ENCODE measurements at places on chromosomes 1 and 21.

DNA sequence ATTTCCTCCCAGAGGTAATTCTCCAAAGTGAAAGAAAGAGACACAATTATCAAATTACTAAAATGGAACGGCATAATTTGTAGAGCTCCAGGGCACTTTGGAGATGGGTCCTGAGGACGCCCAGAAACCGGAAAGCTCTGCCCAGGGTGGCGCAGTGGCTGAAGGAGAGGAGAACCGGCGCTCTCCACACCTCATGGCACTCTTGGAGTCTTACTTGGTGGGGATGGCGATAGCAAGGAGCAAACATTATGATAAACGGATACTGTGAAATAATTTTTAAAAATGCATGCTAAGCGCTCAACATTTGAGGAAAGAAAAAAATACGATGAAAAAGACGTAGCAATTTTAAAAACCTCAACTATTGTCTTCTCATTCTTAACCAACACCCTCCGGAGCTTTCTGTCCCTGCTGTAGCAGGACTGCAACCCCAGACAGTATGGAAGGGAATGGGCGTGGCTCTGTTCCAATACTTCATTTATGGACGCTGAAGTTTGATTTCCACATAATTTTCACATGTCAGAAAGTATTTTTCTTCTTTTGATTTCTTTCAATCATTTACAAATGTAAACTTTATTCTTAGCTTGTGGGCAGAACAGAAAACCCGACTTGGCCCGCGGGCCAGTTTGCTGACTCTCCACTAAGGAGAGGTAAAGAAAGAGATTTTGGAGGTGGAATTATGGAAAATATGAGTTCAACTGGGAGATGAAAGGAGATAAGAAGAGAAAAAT is 1.1 kb downstream of the S100A11 start:
- no peak for DNase-seq

GRCh38 chr1:203667616-203668015 is 41.0 kb downstream of the ATP2B4 start:
- DNase-seq, result no peak

DNA sequence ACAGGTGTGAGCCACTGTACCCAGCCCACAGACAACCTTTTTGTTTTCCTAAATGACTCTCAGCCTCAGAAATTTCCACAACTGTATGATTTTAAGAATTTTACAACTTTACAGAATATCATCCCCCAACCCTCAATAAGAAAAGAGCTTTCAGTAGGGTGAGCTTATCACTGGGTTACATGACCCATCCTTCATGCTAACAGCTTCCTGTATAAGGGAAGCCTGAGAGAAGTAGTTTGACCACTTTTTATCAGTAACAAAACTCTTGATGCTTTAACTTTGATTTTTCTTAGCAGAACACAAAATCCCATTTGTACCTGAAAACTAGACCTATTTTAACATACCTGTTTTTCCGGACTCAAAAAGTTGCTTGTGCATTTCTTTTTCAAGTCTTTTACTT is 9.7 kb upstream of the MYBPHL start:
- DNase-seq, result no peak

GRCh38 chr1:175635092-175635491 is 108.3 kb downstream of the TNR start:
- DNase-seq, result no peak

- DNase-seq, result no peak
These were observed 17.2 kb upstream of the SPEN start for GRCh38 chr1:15830258-15830657.

DNA sequence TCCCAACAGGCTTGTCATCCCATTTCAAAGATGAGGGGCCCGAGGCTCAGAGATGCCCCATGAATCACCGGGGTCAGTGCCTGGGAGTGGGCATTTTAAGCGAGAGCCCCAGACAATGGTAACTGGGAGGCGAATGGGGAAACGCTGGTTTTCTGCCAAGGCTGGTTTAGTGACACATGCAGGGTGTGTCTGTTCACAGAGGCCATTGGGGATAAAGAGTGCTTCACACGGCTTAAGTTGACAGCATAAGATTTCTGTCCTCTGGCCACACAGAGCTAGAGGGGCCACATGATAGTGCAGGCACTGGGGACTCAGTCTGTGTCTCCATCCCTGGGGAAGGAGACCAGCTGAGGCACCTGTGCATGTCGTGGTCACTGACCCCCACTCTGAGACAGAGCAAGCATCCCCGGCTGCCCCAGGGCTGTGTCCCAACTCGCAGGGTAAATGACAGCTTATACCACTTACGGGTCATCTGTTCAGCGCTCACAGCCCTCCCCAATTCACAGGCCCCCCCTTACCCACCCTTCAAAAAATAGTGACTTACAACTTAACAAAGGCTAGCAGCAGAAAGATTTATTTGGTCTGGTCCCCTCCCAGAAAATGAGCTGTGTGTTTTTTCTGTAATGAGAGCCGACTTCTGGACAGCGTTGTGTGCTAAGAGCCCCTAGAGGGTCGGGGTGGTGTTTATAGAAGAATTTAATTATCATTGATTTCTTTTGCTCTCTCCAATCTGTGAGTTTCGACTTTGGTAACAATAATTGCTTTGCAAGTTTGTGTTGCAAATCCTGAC is 34.9 kb upstream of the ARHGEF16 start:
- peak; percentile 21 for DNase-seq

GRCh38 chr1:12708396-12709090 is 7.4 kb upstream of the AADACL3 start:
- DNase-seq, result no peak

GRCh38 chr1:65512383-65512782 is 91.9 kb downstream of the LEPR start:
- no peak for DNase-seq

DNA sequence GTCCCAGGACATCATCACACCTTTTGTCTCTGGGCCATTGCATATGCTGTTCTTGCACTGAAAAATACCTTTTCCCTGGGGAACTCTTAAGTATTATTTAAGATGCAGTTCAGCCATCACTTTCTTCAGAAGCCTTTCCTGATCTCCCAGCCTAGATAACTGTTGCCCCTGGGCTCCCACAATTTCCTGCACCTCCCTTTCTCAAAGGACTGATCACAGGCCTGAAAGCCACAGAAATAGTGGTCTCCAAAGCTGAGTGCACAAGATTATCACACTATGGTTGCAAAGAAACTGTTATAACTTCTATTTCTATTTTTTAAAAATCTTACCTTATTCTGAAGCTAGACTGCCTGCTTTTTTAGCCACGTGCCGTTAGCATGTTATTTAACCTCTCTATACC is 2.8 kb upstream of the ZSCAN20 start:
- no peak for DNase-seq

GRCh38 chr21:42221581-42222345 is 2.8 kb downstream of the ABCG1 start:
- peak; percentile 23 for DNase-seq

DNA sequence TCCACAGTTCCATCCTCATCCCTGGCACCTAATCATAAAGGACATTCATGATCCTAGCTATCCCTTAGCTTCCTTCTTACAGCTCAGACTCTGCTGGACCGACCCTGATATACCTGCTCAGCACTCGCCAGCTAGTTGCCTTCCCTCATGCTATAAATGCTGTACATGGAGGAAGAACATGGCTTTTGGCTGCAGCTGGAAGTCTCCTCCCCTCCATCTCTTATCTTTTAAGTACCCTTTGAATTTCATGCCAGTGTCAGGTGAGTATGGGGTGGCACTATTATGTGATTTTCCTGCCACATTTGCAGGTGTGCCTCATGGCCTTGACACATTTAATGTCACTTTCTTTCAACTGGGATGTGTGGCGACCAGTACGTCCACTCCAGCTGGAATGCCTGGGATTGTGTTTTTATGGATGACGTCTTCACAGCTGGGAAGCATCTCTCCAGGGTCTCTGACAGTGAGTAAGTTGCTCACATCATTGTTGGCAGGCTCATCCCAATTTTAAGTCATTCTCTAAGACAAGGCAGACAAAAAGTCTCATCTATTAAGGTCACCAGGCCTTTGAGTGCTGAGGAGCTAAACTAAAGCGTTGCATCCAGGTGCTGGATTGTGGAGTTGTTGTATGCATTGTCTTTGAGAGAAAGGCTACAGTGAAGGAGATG is 43.4 kb downstream of the RUNX1 start:
- DNase-seq, result no peak

GRCh38 chr21:38992737-38993136 is 187.0 kb downstream of the ETS2 start:
- no peak for DNase-seq

DNA sequence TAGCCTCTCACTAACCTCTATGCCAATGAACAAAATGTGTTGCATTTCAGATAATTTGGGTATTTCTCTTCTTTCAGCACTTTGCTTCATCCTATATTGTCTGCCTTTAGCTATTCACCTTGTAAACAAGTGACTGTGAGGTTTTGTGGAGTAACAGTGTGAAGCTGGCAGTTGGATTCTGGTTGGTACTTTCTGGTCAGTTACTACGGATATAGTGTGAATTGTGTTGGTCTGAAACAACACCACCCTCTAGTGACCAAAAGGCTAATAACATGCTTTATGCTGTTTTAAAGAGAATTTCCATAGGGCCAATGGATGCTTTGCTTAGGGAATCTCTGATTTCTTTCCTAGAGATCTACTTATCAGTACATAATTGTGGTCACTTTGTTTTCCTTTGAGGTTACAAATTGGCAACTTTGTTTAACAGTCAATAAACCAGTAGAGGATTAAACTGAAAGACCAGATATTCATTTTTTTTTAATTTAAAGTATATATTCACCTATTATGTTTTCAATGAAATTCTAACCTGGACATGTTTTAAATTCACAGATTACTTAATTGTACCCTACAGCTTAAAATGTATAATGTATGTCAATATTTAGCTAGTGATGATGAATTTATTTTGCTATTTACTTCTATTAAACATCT is 2.5 kb upstream of the PTGER3 start:
- DNase-seq, result peak; percentile 49

GRCh38 chr1:14189381-14189780 is 409.1 kb upstream of the KAZN start:
- no peak for DNase-seq

DNA sequence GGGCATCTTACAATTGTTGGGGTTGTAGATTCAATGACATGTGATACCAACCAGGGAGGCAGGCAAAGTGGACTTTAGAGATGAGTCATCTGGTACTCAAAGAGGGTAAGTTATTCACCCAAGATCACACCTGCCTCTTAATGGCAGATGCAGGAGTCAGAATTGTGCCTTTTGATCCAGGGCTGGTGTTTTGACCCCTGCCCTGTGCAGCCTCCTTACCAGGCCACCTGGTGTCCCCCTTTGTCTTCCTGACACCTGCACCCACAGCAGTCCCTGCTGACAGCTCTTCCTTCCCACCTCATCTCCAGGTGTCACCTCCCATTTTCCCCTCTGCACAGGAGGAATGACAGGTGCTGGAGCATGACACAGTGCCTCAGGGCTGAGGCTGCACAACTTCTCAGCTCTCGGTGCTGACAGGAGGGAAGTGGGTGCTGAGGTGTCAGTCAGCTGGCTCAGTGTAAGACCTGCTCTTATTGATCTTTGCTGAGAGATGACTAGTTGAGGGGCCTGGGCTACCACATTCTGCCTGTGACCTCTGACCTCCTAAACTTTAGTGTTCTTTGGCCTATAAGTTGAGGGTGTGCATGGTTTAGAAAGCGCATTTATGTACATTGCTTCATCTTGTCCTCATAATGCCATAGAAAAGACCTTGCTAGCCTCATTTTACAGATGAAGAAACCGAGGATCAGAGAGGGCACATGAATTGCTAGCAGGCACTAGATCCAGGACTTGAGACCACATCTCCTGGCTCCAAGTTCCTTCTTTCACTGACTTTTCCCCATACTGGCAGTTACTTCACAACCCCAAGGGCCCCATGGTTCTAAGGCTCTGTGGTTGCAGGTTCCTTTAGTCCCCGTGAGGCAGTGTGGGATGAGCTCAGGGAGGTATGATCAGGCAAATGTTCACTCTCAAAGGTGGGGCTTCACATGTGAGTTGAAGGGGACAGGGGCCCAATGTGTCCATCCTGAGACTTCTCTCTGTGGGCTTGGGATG is 31.3 kb downstream of the CACNA1E start:
- DNase-seq, result no peak

GRCh38 chr1:12435639-12436344 is 182.2 kb downstream of the DHRS3 start:
- no peak for DNase-seq

DNA sequence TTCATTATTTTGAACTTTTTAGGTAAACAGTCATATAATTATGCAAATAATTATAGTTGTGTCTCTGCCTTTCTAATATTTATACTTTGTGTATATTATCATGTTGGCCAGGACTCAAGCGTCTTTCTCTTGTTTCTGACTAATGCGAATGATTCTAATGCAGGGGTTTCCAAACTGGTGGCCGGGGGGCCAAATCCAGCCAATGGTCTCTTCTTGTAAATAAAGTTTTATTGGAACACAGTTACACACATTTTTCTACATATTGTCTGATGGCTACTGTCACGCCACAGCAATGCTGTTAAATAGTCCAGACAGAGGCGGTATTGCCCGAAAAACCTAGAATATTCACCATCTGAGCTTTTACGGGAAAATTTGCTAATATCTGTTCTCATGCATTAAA is 8.9 kb upstream of the POFUT2 start:
- DNase-seq, result no peak

DNA sequence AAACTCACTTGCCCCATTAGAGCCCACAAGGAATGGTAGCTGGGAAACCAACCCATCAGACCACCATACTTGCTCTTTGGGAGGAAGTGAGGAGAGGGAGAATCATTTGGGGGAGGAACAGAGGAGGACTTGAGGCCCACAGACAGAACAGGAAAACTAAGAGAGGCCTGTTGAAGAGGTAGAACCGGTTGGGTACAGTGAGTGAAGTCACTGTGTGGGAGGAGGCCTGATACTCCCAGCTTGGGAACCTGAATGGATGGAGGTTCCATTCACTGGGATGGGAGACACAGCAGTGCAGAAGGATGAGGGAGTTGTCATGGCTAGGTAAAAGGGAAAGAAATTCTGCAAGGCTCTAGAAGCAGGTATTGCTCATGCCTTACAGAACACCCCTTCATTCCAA is 63.4 kb upstream of the PSEN2 start:
- DNase-seq, result peak; percentile 38

- no peak for DNase-seq
These were observed 3.4 kb downstream of the ZBTB21 start for GRCh38 chr21:42006765-42007164.

GRCh38 chr1:179087665-179088064 is 5.8 kb downstream of the TOR3A start:
- DNase-seq, result no peak

- no peak for DNase-seq
These were observed 250.1 kb upstream of the FMN2 start for GRCh38 chr1:239841631-239842030.

- no peak for DNase-seq
These were observed 853.9 kb downstream of the KCNT2 start for GRCh38 chr1:195754303-195754702.

DNA sequence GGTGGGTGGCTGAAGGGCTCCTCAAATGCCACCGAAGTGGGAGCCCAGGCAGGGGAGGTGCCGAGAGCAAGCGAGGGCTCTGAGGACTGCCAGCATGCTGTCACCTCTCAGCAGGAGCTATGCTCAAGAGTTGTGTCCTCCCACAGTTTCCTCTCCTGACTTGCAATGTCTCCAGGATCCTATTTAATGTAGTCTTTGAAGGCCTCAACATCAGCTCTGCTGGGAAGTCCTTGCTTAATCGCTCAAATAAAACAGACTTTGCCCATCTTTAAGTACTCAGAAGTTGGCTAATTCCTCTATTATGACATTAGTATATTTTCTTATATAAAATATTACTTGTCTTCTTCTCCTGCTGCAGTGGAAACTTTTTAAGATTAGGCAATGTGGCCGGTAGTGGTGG is 154.2 kb upstream of the NRIP1 start:
- DNase-seq, result no peak

GRCh38 chr1:247077876-247078257 is 744 bp downstream of the ZNF670 start:
- DNase-seq, result no peak

- no peak for DNase-seq
These were observed 83.5 kb downstream of the POU2F1 start for GRCh38 chr1:167304165-167304564.
